ENCODE measurements at places on chromosomes 5 and 9. TPM values are rescaled to one million over a fixed set of nuclear protein-coding genes. Genes with fewer than 3 reads are reported as not detected.

The CATSPER3 gene
- total RNA-seq, result 0.79 TPM

The MEGF10 gene
- total RNA-seq, result 0.56 TPM

The NUTM2F gene
- not detected for total RNA-seq

The DMRTA1 gene
- total RNA-seq, result not detected

The AQP3 gene
- total RNA-seq, result 12.0 TPM

GRCh38 chr5:108303611-108304010 is 78.3 kb downstream of the FBXL17 start:
- DNase-seq, result no peak

GRCh38 chr9:70031141-70031545 is 12.5 kb upstream of the MAMDC2 start:
- DNase-seq, result no peak

GRCh38 chr5:53023969-53024368 is 34.8 kb downstream of the ITGA2 start:
- DNase-seq, result no peak

GRCh38 chr5:91532281-91532680 is 149.2 kb upstream of the ARRDC3 start:
- no peak for DNase-seq
